ENCODE measurements at places on chromosomes 5 and 9.

GRCh38 chr5:149268928-149269557 lies 2.6 kb upstream of the AFAP1L1 start:
- DNase-seq, result peak; percentile 70

DNA sequence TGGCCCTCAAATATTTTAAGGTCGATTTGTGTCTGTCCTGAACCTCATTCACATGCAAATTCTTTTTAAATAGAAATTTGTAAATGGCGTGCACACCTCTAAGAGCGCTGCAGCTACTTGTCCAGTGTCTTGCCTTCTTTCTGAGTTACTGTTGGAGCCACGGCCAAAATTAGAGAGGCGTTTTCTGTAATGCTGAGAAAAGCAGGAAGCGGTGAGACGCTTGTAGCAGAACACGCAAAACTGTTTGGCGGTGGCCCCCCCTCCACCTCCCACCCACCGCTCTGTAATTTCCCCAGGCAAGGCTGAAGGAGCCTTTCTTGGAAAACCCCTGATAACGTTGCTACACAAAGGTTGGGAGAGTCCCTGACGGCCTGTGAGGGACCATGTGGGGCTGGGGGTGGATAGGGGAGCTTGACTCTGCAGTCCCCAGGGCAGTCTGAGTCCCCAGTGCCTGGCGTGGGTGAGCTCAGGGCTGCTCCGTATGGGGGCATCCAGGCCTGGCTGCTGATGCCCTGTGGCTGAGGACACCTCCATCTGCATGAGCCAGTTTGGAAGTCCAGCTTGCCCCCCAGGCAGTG lies 96.5 kb downstream of the GADD45G start:
- DNase-seq, result no peak

- DNase-seq, result no peak
These were observed 102.7 kb upstream of the MIER3 start for GRCh38 chr5:57054671-57055070.

DNA sequence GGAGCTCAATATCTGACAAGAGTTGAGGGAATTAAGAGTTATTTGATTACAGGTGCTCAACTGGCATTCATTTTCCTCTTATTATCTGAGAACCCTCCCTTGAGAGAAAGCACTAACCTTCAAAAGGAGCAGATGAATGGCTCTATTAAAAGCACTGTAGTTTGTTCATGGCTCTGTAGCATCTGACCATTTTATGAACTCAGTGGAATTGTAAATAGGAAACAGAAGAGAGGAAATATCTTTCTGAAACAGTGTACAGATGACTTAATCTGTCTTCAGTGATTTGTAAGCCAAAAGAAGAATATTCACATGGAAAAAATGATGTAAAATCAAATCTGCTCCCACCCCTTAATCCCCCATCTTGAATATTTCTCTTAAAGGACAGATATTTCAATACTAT lies 810.4 kb upstream of the GRAMD2B start:
- no peak for DNase-seq

DNA sequence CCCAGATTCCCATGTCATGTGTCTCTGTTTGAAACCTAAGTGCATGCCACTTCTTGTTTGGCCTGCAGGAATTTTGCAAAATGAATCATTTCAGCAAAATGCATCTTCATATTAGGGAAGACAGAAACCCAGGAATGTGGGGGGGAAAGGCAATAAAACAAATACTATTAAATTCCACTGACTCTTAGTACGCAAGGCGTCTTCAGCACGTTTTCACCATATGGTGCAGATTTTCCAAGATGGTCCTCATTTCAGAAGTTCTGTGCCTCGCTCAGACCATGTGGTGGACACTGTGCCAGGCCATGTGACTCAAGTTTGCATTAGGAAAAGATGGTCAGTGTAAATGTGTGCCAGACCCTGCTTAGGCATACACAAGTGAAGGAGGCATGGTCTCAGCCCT lies 184.0 kb downstream of the ACTL7B start:
- no peak for DNase-seq

DNA sequence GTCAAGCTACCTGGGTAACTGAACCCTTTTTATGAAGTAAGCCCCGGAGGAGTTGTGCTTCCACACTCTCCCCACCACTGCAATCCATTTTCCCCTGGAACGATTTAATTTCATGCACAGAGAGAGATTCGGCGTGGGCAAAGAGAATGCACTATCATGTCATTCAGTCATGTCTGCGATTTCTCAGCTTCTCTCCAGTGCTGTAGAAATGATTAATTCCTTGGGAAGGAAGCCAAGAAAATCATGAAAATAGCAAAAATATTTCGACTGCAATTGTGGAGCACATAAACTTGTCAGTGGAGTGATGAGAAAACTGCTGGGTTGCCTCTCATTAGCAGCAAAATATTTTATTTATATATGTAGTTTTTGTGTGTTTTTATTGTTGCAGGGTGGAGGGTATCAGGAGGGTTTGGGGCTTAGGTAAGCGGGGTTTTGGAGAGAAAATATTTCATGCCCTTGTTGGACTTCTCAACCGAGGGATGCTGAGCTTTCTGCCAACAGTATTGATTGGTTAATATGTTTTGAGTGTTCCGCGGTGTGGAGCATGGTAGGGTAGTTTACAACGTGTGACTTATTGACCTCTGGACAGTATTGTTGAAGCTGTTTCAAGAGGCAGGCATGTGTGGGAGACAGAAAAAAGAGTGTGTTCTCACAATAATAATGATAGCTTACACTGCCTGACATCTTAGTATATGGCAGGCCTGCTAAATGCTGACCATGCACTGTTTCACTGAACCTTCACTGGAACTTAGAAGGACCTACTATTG lies 69.3 kb downstream of the SGCD start:
- DNase-seq, result peak; percentile 72

DNA sequence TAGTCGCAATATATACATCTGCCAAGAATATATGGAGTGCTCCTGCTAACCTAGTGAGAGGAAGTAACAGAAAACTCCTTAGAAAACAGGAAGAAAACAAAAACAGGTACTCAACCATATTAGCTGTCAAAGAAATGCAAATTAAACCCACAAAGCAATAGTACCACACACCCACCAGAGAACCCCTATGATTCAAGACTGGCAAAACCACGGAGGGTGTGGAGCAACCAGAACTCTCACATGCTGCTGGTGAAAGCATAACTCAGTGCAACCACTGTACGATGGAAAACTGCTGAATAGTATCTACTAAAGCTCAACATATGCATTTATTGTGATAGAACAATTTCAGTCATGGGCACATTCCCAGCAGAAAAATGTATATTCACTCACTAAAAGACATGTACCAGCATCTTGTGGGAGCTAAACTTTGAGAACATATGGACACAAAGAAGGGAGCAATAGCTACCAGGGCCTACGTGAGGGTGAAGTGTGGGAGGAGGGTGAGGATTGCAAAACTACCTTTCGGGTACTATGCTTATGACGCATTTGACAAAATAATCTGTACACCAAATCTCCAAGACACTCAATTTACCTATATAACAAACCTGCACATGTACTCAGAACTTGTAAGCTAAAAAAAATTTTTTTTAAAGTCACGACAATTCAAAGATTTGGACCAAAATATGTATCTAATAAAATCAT lies 34.0 kb downstream of the PTPN3 start:
- no peak for DNase-seq

- DNase-seq, result peak; percentile 87
These were observed 130.3 kb downstream of the CDC42SE2 start for GRCh38 chr5:131394128-131394527.

GRCh38 chr9:27042476-27042875 lies 37.0 kb upstream of the LRRC19 start:
- no peak for DNase-seq
